ENCODE measurements at places on chromosomes 6 and 20.

DNA sequence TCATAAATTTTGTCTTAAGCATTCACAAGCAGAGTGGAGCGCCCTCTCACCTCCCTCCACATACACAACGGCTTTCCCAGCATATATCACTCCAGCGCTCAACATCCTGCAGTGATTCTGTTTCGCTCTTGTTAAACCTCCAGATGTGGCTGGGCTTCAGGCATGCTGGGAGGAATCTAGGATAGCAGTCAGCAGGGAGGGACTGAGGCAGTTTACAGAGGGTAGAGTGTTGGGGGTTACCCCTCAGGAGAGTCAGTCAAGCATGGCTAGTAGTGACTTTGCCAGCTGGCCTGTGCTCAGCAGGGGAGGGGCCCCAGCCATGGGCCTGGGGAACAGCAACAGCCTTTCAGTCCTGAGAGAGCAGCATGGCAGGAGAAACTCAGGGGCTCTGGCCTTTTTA is 161.4 kb upstream of the FLRT3 start:
- DNase-seq = no peak

DNA sequence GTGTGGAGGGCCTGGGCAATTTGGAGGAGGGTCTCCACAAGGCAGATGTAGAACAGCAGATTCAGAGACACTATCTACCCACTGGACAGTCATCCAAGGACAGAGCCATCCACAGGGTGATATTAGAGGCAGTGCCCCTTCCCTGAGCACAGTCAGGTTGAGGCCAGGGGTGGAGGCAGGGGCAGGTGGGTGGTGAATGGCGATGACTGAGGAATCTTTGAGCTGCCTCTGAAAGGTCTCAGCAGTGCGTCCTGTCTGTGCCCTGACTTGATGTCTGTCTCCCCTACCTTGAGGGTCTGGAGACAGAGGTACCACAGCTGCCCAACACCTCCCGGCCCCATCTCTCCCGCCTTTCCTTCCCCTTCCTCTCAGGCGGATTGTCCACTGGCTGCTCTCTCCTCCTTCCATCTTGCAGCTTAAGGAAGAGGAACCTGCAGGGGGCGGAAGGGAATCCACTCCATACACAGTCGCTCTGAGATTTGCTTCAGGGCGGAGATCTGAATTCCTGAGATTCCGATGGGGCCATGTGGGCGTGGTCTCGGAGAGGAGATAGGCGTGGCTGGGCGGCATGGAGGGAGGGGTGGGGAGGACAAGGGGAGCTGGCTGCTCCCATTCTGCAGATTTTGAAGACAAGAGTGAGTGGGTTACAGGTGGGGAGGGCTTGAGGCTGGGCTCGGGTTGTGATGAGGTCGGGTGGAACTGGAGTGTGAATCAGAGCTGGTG is 1.7 kb downstream of the MUCL3 start:
- peak; percentile 37 for DNase-seq

- no peak for DNase-seq
Measured at GRCh38 chr6:136251394-136251793, 1.3 kb upstream of the MTFR2 start.

- no peak for DNase-seq
Measured at GRCh38 chr6:83808926-83809325, 44.2 kb upstream of the RIPPLY2 start.

- DNase-seq = no peak
Measured at GRCh38 chr6:117615750-117616390, 13.6 kb upstream of the GOPC start.

DNA sequence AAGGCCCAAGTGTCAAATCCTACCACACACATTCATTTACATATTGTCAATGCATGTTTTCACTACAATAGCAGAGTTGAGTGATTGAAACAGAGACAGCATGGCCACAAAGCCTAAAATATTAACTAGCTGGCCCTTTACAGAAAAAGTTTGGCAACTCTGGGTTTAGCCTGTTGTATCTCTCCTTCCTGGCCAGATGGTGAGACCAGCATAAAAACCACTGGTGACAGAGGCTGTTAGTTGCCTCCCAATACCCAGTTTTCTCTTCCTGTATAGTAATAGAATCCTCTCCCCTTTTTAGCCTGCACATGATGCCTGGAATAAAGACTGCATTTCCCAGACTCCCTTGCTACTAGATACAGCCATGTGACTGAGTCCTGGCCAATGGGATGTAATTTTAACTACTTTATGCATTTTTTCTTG is 100.0 kb upstream of the TAB2 start:
- no peak for DNase-seq

DNA sequence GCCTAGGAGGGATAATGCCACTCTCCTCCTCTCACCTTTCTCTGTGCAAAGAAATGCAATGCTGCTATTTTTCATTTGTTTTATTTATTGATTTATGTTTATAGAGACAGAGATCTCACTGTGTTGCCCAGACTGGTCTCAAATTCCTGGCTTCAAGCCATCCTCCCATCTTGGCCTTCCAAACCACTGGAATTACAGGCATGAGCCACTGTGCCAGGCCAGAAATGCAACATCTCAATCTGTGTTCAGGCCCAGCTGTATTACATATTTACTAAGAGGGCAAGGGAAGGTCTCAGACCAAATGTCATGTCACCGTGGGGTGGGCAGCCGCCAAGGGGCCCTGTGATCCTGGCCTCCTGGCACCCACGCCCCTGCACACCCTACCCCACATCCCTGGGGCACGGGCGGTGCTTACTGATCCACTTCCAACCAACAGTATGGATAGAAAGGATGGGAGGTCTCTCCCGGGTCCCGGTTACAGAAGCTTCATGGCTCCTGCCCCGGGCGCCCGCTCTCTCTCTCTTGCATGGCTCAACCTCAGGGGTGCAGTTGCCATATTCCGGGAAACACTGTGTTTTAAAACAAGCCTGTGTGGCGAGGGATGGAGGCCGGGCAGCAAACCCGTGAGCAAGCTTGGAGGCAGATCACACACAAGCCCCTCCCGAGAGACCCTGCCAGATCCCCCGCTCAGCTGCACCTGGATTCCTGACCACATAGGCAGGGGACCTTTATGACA is 111.8 kb downstream of the AGPAT4 start:
- DNase-seq = no peak

GRCh38 chr6:168865-169455 is 123.3 kb upstream of the DUSP22 start:
- DNase-seq = peak; percentile 36

- DNase-seq = peak; percentile 61
Measured at GRCh38 chr6:40550202-40551101, 36.7 kb downstream of the LRFN2 start.

GRCh38 chr6:66866801-66867200 is 1159.8 kb upstream of the EYS start:
- DNase-seq = no peak

DNA sequence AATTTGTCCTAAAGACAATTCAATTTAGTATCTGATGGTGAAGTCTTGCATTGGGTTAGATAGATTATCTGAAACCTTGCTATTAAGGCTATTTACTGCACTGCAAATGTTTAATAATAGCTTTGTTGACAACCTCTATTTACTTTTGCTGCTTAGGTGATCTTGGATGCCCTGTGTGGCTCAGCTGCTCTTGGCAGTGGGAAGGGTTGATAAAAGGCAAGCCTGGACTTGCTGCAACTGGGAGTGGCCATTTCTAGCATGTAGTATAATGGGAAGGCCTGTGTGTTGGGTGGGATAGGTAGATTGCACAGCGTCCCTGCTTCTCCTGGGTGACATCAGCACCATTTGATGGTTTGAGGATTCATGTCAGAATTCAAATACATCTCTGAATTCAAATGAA is 49.1 kb downstream of the ARMC2 start:
- DNase-seq = no peak

GRCh38 chr6:44169154-44169553 is 10.5 kb downstream of the CAPN11 start:
- no peak for DNase-seq

DNA sequence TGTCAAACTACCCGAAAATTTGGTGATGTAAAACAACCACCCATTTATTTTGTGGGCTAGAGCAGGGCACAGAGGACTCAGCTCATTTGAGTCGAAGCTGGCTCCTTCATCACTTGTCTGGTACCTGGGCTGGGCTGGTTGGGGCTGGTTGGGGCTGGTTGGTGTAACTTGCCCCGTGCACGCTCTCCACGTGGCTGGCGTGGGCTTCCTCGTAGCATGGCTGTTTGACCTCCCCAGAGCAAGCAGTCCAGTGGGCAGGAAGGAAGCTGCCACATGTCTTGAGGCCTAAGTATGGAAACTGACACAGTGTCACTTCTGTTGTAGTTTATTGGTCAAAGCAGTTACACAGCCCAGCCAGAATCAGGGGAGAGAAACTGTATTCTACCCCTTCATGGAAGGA is 27.1 kb downstream of the BCAS4 start:
- DNase-seq = no peak

GRCh38 chr6:31400467-31401289 is 2.7 kb upstream of the MICA start:
- peak; percentile 86 for DNase-seq

DNA sequence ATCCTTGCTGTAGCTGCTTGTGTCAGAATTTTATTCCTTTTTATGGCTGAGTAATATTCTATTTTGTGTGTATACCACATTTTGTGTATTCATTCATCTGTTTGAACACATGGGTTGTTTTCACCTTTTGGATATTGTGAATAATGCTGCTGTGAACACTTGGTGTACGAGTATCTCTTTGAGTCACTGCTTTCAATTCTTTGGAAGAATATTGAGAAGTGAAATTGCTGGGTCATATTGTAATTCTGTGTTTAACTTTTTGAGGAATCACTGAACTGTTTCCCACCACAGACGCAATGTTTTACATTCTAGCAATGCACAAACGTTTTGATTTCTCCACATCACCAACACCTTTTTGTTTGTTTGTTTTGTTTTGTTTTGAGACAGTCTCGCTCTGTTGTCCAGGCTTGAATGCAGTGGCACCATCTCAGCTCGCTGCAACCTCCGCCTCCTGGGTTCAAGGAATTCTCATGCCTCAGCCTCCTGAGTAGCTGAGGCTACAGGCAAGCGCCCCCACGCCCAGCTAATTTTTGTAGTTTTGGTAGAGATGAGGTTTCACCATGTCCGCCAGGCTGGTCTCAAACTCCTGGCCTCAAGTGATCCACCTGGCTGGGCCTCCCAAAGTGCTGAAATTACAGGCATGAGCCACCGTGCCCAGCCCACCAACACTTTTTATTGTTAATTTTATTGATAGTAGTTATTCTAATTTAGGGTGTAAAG is 21.7 kb downstream of the CPXM1 start:
- DNase-seq = no peak

DNA sequence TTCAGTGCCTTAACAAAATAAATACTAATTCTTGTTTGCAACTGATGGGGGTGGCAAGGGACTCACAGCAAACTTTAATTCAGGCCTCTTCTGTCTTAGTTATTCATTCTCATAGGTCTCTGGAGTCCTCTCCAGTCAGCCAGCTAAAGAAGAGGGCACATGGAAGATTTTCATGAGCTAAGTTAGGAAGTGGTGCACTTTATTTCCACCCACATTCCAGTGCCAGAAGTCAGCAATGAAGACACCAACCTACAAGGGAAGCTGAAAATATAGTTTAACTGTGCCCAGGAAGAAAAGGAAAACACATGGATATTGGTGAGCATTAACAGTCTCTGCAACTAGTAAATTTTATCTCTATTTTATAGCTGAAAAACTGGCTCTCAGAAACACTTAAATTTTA is 16.7 kb upstream of the IRAK1BP1 start:
- DNase-seq = no peak

DNA sequence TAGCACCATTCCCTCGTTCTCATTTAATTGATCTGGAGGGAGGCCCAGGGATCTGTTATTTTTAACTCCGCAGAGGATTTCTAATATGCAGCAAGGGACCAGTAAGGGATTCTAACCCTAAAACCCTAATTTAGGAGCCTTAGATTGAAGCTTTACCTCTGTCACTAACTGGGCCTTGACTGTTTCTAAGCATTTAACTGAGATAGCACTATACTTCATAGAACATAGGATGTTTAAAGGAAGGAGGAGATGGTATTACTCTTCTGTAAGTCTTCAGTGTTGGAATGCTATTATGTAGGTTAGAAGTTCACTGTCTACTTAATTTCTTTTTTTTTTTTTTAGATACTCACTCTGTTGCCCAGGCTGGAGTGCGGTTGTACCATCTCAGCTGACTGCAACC is 242.5 kb downstream of the ZFAND3 start:
- no peak for DNase-seq

- DNase-seq = no peak
Measured at GRCh38 chr20:53800418-53800817, 206.8 kb upstream of the ZNF217 start.

DNA sequence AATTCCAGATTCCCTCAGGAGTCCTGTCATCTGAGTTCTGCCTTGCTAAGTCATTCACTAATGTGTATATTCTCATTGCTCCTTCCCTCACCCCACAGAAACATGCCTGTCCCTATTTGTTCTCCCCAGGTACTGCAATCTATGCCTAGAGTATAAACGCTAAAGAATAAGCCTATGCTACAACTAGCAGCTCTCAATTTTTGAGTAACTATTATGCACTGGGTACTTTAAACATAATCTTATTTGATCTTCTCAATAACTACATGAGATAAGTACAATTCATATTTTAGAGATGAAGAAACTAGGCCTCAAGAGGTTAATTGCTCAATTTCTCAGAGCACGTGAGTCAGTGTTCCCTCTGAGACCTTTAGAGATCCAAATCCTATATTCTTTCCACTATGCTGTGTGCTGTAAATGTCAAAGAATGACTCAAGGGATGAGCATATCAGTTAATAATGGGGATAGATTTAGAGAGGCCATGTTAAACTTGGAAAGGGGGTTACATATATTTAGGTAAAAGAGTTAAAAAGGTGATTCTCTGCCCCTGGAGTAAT is 423.8 kb upstream of the ADGRB3 start:
- no peak for DNase-seq

DNA sequence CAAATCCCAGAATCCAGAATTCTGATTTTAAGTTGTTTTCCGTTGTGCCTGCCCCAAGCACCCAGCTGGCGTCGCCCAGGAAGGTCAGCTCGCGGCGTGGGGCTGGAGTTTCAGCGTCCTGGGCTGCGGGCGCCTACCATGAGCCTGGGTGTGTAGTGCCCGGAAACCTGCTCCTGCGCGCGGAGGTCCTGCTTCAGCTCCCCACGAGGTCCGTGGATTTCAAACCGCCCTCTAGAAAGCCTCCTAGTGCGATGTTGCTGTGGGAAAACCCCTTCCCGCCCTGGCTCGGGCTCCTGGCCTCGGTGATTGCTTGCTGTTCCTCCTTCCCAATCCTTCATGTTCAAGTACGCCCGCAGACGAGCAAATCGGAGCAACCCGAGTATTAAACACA is 51.3 kb upstream of the NRN1 start:
- DNase-seq = no peak

GRCh38 chr20:50580016-50580747 is 70.0 kb downstream of the PTPN1 start:
- DNase-seq = peak; percentile 29

DNA sequence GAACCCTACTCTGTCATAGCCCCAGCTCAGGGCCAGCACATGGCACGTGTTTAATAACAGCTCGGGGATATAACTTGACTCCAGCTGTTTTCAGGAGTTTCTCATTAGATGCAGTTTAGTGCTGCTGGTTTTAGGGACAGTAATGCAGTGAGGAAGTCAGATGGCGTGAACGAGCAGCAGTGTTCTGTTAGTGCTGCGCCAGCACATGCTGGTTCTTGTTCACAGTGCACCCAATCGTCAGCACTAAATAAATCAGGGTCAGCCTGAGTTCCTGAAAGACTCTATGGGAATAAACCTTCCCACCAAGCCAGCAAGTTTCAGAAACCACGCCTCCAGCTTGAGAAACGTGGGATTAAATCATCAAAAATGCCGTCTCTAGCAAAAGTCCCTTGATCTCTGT is 235.9 kb upstream of the SUPT3H start:
- DNase-seq = no peak

Data from common myeloid progenitor, CD34-positive (primary cell).